Epithelial cell of proximal tubule (primary cell): ENCODE measurements at places on chromosomes 2 and 18. TPM values are rescaled to one million over a fixed set of nuclear protein-coding genes. Genes with fewer than 3 reads are reported as not detected.

The DIPK1C gene
- not detected in 2 replicates for total RNA-seq

The PSMA8 gene
- total RNA-seq, result not detected in 2 replicates

The COA5 gene
- 9.3 and 16.5 TPM in 2 replicates for total RNA-seq

The IRS1 gene
- 13.0 and 25.8 TPM in 2 replicates for total RNA-seq

The SPHKAP gene
- total RNA-seq, result not detected in 2 replicates

The IL1A gene
- 1.4 TPM in 2 replicates for total RNA-seq

The ONECUT2 gene
- under 0.01 and 0.06 TPM in 2 replicates for total RNA-seq

The LCLAT1 gene
- 13.4 and 18.2 TPM in 2 replicates for total RNA-seq

The RTP5 gene
- total RNA-seq, result not detected in 2 replicates

The ASB18 gene
- not detected in 2 replicates for total RNA-seq

The ZSWIM2 gene
- not detected in 2 replicates for total RNA-seq
